Anterior cingulate cortex (tissue), 58 donors: ENCODE measurements at places on chromosomes 16 and 17.

DNA sequence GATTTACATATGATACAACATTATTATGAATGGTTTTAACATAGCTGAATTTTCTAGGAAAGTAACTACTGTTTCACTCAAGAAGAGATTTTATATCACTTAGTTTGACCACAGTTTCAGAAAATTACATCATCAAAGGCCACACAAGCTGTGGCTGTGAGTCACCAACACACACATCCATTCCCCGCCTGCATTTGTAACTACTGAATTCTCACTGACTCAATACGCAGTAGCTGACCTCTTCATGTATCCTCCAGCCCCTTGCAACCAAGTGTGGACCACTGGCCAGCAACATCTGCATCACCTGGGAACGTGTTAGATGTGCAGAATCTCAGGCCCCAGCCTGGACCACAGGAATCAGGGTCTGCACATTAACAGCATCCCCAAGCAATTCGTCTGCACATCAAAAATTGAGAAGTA is 197.6 kb downstream of the XYLT1 start:
- no peak for DNase-seq

GRCh38 chr17:35447499-35447898 is 1.1 kb downstream of the SLFN13 start:
- no peak for DNase-seq

DNA sequence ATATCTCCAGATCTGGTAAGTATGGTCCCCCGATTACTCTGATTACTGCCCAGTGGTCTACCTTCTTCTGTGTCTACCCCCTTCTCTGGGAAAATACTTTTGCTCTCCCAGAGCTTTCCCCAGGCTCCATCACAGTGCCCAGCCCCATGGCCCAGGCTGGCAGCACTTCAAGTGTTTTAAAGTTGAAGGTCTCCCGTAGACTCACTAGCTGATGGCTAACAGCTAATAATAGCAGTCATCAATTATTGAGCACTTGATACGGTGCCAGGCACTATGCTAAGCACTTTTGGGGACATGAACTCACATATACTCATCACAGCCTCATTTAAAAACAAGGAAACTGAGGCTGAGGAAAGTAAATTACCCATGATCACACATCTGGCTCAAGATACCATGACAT is 33.4 kb downstream of the DCUN1D3 start:
- DNase-seq = no peak

GRCh38 chr16:53065461-53066061 is 10.8 kb downstream of the CHD9 start:
- DNase-seq = no peak
